ENCODE measurements at places on chromosomes 7 and 10.

DNA sequence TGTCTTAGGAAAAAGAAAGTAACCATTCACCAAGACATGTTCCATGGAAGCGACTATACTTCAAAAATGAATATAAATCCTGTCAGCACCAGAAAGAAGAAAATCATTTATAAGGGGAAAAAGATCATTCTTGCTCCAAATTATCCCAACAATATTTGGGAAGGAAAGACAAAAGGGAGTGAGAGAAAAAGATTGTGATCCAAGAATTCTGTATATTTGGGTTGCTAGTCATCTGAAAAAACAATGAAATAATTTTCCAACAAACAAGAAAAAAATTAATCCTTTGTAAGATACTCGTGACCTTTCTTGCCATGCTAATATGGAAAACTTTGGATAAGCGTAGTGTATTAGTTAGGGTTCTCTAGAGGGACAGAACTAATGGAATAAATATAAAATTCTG lies 163.2 kb upstream of the ZNF32 start:
- no peak for DNase-seq

DNA sequence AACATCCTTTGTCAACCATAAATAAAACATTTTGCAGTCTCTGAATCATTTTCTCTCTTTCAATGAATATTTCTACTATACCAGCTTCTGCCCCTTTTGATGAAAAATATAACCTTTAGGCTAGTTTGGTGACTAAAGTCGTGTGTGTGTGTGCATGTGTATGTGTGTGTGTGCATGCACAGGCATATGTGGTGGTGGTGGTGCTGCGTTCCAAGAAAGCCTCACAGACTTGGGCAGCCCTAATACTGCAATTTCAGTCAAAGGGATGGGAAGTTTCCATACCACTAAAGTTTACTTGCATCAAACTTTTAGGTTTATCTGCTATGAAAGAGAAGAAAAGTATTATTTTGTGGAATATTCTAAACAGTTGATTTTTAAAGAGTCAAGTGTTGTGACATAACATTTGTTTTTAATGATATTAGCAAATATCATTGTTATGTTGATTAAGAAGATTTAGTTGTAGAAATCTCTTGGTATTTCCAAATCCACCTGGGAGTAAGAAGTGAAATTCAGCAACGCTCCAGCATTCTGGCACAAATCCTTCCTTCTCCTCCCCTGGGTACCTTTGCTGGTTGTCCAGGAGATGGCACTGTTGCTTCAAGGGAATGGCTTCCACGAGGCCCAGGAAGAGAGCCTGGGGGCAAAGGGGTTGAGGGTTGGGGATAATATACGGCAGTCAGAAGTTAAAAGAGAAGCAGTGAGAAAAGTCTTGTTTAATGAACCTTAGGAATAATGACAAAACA lies 41.5 kb downstream of the ASB4 start:
- DNase-seq: peak; percentile 89

GRCh38 chr10:114518401-114519305 lies 114.4 kb upstream of the AFAP1L2 start:
- DNase-seq: no peak

- no peak for DNase-seq
Measured at GRCh38 chr7:102061981-102062390, 224.7 kb upstream of the SH2B2 start.

All from GM23338 (cell line).